ENCODE measurements at places on chromosomes 11 and 22. TPM values are rescaled to one million over a fixed set of nuclear protein-coding genes. Genes with fewer than 3 reads are reported as not detected.

GRCh38 chr11:44976576-44976975, 25.9 kb upstream of the TP53I11 start:
- no peak for DNase-seq
- peaks cover 20% of the 10 kb centered on the region for H3K4me1 ChIP-seq
- H3K36me3 ChIP-seq, result no peaks in the 10 kb centered on the region
- H3K27me3 ChIP-seq, result no peaks in the 10 kb centered on the region
- no peak overlapping the region for H3K27ac ChIP-seq

DNA sequence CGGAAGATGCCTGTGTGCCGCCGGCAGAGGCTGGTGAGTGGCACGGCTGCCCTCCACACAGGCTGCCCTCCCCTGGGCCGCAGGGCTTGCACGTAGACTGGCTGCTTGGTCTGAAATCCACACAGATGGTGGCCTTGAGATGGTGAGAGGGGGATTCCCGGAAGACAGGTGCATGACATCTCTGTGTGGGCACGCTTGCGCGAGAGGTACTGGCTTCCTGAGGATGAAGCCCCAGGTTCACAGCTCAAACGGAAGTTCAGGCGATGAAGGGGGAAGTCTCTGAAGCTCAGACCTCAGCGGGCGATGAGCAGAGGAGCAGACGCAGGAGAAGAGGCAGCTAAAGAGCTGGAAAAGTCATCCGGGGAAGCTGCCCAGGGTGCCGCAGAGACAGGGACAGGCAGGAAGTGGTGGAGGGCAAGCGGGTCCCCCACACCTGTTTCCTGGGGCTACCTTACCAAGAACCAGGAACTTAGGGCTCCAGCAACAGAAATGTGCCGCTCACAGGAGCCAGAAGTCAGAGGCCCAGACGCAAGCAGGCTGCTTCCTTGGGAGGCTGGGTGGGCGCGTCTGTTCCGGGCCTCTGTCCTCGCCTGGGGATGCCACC, 7.2 kb downstream of the CRELD2 start:
- H3K27ac ChIP-seq, result peak overlapping the region; percentile 46
- DNase-seq, result no peak
- no peak overlapping the region for H3K4me3 ChIP-seq
- H3K4me1 ChIP-seq, result peaks cover 25% of the 10 kb centered on the region
- H3K27me3 ChIP-seq, result no peaks in the 10 kb centered on the region

GRCh38 chr11:80733790-80734189, 1293.0 kb upstream of the TENM4 start:
- no peak overlapping the region for H3K27ac ChIP-seq
- H3K4me3 ChIP-seq, result no peak overlapping the region
- H3K36me3 ChIP-seq, result no peaks in the 10 kb centered on the region
- no peak for DNase-seq

The SYCE3 gene
- not detected for total RNA-seq

The ROM1 gene
- total RNA-seq, result 0.23 TPM
